ENCODE measurements at places on chromosomes 6 and 20.

DNA sequence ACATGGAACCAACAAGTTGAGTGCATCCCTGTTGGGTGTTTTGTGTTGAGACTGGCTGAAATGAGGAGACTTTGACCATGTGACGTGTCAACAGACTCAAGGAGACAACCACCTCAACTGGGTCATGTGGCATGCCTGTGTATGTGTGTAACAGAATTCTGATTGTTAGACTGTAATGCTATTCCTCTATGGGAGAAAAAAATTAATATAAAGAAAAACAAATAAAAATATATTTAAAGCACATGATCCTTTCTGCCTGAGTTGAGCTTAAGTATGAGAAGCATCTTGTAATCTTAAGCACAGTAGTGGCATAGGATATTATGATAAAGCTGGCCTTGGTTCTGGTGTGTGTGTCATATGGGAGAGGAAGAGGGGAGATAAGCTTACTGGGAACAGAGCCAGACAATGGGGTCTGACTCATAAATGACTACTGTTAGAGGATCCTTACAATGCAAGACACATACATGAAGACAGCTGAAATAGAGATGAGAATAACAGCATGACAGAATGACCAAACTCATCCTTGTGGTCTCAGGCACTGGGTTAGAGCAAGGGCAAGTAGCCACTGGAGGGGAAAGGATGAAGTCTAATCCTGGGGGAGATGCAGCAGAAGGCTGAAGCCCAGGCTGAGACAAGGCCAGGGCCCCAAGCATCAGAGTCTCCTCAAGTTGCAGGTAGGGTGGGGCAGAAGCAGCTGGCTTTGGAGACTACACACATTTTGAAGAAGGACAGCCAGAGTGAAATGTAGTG is 9.2 kb downstream of the TP53INP2 start:
- DNase-seq = no peak

- DNase-seq = no peak
Observed at GRCh38 chr6:47308552-47309290, 984 bp downstream of the TNFRSF21 start.

GRCh38 chr20:325889-326644 is 715 bp downstream of the SOX12 start:
- no peak for DNase-seq

GRCh38 chr6:132530293-132530974 is 7.6 kb upstream of the TAAR9 start:
- DNase-seq = no peak

GRCh38 chr20:8216375-8217200 is 84.5 kb downstream of the PLCB1 start:
- no peak for DNase-seq

DNA sequence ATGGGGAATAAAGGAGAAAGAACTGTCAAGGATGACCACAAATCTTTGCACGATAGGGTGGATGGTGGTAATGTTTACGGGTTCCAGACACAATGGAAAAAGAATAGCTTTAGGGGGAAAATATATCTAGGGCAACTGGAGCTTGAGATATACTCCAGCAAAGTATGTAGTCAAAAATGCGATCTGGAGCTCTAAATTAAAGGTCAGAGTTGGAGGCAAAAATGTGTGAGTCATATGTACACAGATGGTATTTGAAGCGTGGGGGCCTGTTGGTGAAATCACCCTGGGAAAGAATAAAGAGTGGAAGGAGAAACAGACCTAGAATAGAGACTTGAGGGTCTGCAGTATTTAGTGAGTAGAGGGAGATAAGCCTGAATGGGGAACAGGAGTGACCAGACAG is 633.9 kb upstream of the CHD6 start:
- no peak for DNase-seq

- DNase-seq = no peak
Observed at GRCh38 chr6:10550764-10551163, 29.6 kb downstream of the GCNT2 start.

DNA sequence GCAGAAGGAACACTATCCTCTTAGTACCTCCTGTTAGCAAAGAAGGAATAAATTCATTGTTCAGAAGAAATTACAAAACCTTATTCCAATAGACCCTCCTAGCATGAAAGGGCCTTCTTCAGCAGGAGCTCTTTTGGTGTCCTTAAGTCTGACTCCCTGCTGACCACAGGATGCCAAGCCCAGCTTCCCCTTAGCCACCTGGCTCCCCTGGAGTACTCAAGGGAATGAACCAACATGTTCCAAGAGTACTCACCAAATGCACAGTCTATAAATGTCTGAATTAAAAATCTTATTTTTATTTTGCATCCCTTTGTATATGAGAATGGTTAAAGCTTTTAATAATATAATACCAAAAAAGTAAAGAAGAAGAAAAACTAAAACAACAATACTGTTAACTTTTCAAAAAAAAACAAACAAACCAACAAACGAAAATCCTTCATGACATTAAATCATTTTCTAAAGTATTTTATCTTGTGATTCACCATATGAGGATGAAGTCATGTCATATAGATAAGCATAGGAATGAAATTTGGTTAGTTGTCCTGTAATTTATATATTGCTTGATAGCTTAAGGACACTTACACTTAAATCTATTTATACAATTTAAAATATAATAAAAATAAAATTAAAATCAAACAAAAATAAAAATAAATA is 1355.1 kb downstream of the HACE1 start:
- no peak for DNase-seq

- DNase-seq = no peak
Observed at GRCh38 chr6:110573136-110573535, 96.7 kb upstream of the SLC22A16 start.

GRCh38 chr20:20518263-20518662 is 150.4 kb downstream of the INSM1 start:
- no peak for DNase-seq

DNA sequence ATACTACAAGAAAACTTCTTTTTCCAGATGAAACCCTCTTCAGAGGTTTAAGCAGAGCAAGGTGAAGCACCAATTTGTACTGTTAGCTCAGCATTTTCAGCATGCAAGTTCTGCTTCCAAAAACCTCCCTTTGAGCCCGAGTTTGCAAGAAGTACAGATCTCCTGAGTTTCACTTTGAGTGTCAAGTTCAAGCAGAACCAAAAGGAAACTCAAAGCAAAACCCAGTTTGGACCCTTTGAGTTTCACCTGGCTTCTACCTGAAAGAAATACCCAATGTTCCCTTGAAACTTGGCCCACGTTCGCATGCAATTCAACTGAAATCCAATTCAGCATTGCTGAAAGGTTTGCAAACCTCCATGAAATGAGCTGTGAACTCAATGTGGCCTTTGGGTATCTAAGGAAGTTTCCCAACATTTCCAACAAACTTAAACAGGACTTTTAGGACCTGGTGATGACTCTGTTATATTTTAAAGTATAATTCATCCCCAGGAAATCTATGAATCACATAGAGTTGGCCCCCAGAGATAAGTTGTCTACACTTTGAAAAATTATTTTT is 62.9 kb upstream of the HBS1L start:
- DNase-seq = no peak

DNA sequence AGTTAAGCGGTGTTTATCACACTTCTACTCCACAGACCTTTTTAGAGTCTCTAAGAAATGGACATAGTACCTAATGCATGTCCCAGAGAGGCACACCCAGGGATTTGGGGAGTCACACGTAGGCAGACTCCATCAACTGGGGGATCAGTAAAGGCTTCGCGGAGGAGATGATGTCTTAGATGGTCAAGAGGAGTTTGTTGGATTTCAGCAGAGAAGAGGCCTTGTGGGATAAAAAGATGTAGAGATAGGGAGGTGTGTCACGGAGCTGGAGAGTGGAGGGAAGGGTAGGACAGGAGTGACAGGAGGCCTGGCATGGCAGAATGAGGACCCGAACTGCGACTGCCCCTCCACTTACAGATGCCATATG is 9.1 kb downstream of the DYNLRB1 start:
- no peak for DNase-seq

DNA sequence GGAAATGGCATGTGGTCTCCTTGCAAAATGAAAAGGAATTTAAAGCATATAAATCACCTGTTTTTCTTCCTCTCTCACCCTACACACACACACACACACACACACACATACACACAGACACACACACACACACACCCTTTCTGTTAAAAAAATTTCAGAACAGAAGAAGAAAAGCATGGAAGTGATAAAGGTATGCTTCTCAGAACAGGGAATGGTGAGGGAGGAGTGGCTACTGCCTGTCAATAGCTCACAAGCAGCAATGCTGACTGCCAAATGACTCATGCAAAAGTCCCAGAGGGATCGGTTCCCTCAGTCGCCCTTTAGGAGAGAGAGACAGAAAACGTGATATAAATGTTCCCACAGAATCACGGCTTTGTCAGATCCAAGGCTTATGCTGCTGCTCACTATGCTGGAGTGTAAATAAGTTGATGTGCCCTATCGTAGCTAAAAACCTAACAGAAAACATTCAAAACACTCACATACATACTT is 102.6 kb downstream of the IBTK start:
- DNase-seq = no peak

DNA sequence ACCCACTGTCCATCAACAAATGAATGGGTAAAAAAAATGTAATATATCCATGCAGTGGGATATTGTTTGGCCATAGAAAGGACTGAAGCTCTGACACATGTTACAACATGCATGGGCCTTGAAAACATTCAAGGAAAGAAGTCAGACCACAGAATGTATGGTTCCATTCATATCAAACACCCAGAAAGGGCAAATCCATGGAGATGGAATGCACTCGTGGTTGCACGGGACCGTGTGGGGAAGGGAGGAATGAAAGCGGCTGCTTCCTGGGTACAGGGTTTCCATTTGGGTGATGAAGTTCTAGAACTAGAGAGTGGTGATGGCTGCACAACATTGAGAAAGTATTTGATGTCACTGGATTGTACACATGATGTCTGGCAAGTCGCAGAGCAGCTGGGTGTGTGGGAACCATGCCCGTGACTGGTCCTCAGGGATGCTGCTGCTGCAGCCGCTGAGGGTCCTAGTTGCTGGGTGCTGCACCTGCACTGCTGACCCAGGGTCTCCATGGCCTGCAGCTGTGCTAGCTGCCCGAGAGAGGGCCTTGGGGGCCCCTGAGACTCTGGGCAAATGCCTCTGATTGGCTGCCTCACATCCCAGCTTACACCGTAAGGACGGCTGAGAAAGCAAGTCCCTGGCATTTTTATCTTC is 220.3 kb downstream of the NRN1 start:
- no peak for DNase-seq

DNA sequence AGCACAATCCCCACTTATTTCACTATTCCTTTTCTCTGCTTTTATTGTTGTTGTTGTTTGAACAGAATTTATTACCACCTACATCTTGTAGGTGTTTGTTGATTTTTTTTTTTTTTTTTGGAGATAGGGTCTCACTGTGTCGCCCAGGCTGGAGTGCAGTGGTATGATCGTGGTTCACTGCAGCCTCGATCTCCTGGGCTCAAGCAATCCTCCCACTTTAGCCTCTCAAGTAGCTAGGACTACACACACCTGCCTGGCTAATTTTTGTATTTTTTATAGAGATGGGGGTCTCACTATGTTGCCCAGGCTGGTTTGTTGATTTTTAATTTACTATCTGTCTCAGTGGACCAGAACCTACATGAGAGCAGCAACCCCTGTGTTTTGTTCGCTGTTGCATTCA is 3.6 kb downstream of the ZSCAN12 start:
- DNase-seq = no peak

All from NCI-H1436 treated with DMSO at 0.1 percent for 48 hours (cell line).